ENCODE measurements at places on chromosomes 4 and X. TPM values are rescaled to one million over a fixed set of nuclear protein-coding genes. Genes with fewer than 3 reads are reported as not detected.
A peak's percentile ranks its signal among the peaks of the same experiment; 100 is the strongest.

GRCh38 chr4:110518889-110519490 is 43.0 kb downstream of the ENPEP start:
- peak; percentile 29 for DNase-seq

GRCh38 chrX:72142094-72142793 is 10.5 kb upstream of the RTL5 start:
- no peak for DNase-seq

- DNase-seq = no peak
Measured at GRCh38 chrX:109679820-109680219, 53.2 kb downstream of the ACSL4 start.

DNA sequence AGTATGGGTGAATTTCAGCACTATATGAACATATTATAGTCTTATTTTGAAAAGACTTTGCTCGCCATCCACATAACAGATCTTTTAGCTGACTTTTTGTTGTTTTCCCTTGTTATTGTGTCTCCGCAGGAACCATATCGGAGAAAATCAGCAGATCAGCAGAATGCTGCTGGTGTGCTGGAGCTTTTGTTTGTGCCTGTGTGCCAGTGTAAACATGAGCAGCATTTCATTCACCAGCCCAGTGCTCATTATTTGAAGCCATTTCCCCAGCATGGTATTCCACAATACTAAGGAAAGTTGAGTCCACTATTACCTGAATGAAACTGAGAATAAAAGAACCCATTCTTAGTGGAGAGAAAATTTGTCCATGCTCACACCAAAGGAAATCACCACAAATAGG is 261.8 kb upstream of the ARX start:
- DNase-seq = no peak

- no peak for DNase-seq
Measured at GRCh38 chrX:3592184-3592583, 121.3 kb downstream of the PRKX start.

- no peak for DNase-seq
Measured at GRCh38 chr4:169337510-169337909, 66.8 kb upstream of the SH3RF1 start.

- no peak for DNase-seq
Measured at GRCh38 chrX:105972690-105973386, 65.7 kb downstream of the SERPINA7 start.

DNA sequence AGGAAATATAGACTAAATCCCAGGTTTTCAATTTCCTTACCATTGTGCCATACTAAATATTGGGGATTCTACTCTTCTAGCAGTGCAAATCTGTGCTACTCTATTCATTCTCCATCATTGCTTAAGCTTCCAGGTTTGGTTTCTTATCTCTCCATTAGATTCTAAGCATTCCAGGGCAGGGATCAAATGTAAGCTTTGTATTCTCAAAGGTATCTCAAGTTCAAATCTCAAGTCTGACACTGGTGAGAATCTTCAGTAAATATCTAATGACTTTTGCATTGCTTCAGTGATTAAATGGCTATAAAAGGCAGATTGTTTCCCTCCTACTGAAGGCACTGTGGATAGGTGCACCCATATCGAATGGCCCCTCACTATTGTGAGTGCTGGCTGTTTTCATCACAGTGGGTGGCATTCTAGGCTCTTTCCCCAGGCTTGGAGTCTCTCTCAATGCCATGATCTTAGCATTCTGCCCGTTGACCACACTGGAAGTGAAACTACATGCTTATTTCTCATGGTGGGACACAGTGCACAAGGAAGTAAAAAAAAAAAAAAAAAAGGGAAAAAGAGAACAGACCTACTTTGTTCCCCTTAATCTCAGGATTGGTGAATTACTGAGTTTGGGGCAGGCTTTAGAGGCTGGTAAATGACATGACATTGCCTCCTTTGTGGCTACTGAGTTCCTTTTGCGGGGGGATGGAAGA is 28.7 kb downstream of the FAM9C start:
- DNase-seq = no peak

GRCh38 chr4:123671636-123672404 is 275.2 kb downstream of the SPRY1 start:
- no peak for DNase-seq

GRCh38 chr4:110904435-110905065 is 281.7 kb upstream of the PITX2 start:
- DNase-seq = no peak

DNA sequence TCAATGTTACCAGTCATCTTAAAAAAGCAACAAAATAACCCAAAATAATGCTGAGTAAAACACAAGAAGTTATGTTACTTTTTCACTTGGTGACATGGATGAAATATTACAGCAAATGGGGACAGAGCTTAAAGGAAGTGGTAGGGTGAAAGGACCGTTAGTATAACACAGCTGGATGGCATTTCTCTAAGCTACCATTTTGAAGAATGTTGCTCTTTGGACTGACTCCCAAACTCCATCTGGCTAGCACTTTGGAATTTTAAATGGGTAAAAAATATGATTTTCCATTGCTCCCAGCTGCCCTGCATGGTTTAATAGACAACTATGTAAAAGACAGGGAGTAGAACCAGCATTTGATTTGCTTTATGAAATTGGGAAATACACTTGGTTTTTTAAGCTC is 27.6 kb downstream of the CLCN5 start:
- no peak for DNase-seq

GRCh38 chr4:57710053-57710452 is 599.9 kb upstream of the IGFBP7 start:
- DNase-seq = no peak

DNA sequence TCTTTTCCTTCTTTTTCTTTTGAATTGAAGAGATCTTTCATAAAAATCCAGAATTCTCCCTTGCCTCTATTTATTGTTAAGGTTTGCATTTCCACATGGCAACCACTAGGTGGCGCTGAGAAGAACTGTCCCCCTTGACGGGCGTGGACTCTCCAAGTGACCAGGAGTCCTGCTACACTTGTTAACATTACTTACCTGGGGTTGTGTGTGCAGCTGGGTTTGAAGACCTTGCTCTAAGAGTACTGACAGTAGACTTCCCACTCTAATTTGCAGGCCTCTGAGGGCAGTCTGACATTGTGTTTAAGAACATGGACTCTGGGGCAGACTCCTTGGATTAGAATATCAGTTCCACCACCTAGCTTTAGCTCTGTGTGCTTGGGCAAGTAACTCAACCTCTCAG is 52.8 kb downstream of the GPRIN3 start:
- DNase-seq = peak; percentile 54

DNA sequence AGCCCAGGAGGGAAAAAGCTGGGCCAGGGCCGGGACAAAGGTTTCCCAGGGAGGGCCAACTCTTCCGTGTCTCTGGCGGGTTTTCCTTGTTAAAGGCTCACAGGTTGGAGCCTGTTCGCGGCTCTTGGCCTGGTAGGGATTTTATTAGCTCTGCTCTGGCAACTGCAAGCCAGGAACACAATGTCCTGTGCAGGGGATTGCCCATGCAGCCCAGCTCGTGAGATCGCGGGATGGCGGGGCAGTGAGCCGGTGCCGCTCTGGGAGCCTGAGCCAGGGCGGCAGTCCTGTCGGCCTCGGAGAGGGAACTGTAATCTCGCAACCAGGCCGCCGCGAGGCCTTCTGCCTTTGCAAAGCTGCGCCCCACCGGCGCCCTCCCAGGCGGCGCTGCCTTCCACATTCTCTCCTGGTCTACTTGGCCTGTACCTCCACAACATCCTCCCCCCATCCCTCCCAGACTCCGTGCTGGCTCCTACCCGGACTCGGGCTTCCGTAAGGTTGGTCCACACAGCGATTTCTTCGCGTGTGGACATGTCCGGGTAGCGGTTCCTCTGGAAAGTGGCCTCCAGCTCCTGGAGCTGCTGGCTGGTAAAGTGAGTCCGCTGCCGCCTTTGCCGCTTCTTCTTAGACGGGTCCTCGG is 2.1 kb downstream of the PITX2 start:
- no peak for DNase-seq

DNA sequence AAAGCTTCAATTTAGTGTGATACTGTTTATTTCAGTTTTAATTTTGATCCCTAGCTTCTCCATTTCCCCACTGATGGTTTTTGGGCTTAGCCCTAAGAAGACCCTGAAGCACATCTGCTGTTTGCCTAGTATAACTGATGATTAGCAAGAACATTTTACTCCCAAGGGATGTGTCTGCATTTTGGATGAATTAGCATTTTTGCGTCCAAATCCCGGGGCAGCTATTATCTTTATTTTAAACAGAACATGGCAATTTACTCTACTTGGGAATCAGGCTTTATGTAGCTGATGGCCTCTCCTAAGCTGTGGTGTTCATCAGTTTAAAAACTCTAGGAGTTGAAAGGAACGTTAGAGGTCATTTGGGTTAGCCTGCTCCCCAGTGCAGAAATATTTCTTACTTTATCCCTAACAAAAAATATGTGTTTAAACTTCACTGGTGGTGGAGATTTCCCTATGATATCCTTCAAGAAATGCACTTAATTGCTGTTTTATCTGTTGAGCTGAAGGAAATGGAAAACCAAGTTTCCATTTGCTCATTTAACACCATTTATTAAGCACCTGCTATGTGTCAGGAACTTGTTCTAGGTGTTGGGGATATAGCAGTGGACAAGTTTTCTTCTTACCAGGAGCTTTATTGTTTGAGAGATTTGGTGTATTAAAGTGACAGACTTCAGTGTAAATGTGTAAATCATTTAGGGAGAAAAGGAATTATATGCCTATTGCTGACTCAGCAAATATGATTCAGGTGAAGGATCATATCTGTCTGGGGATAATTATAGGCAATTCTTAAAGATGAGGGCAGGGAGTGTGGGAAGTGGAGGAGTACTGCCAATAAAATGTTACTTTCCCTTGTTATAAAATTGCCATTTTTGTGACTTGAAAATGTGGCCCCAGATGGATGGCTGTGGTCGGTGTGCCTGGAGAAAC is 3.4 kb downstream of the SEPTIN11 start:
- DNase-seq = no peak

- peak; percentile 20 for DNase-seq
Measured at GRCh38 chr4:25098964-25099891, 61.0 kb downstream of the SEPSECS start.

GRCh38 chr4:168656055-168656660 is 159.3 kb downstream of the PALLD start:
- DNase-seq = no peak

- no peak for DNase-seq
Measured at GRCh38 chr4:96603641-96604040, 763.7 kb downstream of the PDHA2 start.

- DNase-seq = no peak
Measured at GRCh38 chr4:163110442-163110841, 56.2 kb downstream of the NAF1 start.

DNA sequence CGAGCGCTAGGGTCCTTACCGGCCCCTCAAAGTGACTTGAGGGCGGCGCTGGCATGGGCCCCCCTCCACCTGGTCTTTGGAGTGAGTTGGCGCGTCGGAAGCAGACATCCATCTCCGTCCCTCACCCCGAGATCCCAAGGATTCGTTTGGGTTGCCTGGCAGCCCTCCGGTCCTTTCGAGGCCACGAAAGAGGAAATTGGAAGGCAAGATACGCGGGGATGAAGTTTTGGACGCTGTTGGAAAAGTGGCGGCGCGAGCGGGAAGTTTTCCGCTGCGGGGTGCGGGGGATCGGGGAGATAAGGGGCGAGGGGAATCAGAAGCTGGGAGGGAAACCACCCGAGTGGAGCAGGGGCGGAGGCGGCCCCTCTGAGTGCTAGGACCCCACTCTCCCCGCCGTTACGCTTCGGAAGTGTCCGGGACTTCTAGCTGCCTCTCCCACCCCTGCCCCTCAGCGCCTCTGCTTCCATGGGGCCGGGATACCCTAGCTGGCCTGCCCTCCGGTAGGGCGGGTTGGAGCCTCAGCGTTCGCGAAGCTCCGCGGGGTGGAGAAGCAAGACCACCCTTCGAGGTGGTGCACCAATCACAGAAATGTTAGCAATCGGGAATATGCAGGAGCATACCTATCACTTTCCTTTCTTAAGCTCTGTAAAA is 57.8 kb downstream of the FRMPD3 start:
- no peak for DNase-seq

GRCh38 chr4:78711676-78712075 is 64.5 kb upstream of the BMP2K start:
- DNase-seq = no peak

- peak; percentile 59 for DNase-seq
Measured at GRCh38 chr4:1293991-1294390, 4.3 kb downstream of the MAEA start.

DNA sequence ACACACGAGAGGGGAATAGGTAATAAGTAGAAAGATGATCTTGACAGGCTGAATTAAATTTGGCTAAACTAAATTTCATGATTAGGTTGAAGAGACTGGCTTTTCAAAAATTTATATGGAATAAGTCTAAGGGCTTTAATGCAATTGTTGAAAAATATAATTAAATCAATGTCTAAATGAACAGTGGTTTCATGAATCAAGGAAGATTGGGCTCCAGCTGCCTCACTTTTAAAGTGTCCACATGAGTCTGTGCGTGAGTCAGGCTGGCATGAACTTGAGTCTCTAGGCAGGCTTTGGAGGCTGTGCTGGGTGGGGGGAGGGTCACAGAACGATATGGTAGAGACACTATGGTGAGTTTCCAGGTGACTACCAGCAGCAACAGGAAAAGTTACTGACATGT is 111.9 kb downstream of the SORBS2 start:
- peak; percentile 48 for DNase-seq

DNA sequence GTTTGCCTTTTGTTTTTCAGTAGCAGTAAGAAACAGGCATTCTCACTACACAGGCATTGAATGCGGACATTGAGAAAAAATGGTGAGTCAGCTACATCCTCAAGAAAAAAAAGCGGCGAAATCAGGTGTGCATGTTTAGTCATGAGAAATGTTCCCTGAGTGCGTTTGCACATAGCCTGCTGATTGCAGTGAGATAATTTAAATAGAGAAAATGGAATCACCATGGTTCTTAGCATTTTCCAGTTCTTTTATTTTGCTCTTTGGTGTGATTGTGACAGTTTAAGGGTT is 54.1 kb upstream of the CLDN34 start:
- no peak for DNase-seq

- no peak for DNase-seq
Measured at GRCh38 chrX:112190646-112191045, 108.1 kb upstream of the TRPC5 start.

- DNase-seq = no peak
Measured at GRCh38 chr4:26334366-26334765, 13.6 kb downstream of the RBPJ start.

- no peak for DNase-seq
Measured at GRCh38 chr4:24274381-24274941, 309.9 kb downstream of the DHX15 start.

DNA sequence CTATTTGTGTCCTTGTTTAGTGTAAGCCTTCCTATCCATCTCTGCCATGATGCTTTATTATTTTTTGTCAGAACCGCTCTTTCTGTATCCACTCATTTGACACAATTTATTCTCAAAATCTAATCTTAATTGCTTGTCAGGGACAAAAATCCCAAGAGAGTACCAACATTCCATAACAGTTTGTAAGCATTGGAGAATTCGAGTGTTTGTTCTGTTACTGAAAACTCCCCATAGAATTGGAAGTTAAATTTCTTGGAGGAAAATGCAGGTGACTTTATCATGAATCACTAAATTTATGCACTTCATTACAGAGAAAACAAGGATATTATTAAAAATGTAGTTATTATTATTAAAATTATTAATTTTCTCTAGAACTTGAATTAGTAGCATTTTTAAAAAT is 1986.1 kb downstream of the ARAP2 start:
- DNase-seq = no peak

TMEM255A gene
- total RNA-seq = 0.52 TPM

TRIM75 gene
- not detected for total RNA-seq

RNF113A gene
- total RNA-seq = 9.1 TPM

CCNA2 gene
- total RNA-seq = 0.33 TPM

TMPRSS11B gene
- total RNA-seq = not detected

CXorf65 gene
- total RNA-seq = not detected

SMARCA1 gene
- total RNA-seq = 17.6 TPM

AKAP4 gene
- not detected for total RNA-seq

CITED1 gene
- total RNA-seq = not detected

GLUD2 gene
- total RNA-seq = 3.1 TPM

MAGEA10 gene
- not detected for total RNA-seq

RAB9A gene
- 14.3 TPM for total RNA-seq

CPLX1 gene
- 0.52 TPM for total RNA-seq

All from body of pancreas (tissue), 4 donors.